RCC 7860 (cell line): ENCODE measurements at places on chromosomes 4 and X.

GRCh38 chr4:128810331-128810870 lies 901 bp downstream of the JADE1 start:
- DNase-seq = peak; percentile 52

DNA sequence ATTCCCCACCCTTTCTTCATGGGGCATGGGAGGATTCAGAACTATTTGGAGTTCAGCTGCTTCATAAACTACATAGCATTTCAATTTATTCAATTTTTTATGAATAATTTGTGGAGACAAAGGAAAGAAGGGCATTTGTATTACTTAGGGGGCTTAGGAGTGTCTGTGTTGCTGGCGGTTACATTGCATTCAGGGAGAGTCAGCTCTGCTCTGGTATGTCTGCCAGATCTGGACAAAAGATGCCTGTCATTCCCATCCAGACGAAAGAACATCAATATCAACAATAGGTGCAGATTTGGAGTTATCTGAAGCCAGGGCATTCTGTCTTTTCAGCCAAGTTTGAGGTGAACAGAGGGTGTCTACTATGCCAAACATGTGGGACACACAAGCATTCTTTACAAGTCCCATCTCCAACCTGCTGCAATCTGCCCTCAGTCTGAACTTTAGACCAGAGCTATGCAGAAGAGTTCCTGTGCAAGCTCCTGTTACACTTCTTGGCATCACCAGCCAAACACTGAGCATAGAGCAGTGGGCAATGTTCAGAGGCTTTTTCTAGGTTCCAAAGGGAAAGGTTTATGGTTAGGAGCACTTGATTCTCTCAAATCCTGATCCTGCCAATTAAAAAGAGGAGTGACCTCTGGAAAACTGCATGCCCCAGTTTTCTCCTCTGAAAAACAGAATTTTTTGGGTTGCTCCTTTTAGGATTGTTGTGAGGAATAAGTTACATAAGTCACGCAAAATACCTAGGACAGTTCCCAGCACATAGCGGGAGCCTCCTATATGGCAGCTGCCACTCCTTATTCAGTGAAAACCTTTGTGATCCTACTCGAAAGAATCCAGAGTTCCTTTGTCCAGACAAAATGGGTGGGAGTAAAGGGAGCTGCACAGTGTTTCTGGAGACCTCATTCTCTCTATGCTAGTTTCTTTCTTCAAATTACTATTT lies 719.5 kb upstream of the SLIT2 start:
- DNase-seq = no peak

- no peak for DNase-seq
Measured at GRCh38 chr4:10243856-10244255, 127.3 kb upstream of the WDR1 start.

DNA sequence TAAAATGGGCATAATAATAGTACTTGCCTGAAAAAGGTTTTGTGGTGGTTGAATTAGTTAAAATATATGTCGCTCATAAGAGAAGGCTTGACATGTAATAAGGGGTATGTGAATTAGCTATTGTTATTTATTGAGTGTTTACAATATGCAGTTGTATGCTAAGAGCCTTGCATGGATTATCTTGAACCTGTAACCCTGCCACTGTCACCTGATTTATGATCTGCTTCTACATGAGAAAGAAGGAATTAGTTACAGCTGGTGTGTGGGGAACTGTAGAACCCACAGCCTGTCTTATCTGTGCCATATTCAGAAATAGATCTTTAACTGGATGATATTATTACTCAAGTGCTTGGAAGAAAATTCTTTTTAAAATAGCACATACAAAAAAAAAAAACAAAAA lies 227.7 kb downstream of the LDB2 start:
- no peak for DNase-seq

- no peak for DNase-seq
Measured at GRCh38 chr4:94372228-94372978, 29.8 kb upstream of the HPGDS start.

DNA sequence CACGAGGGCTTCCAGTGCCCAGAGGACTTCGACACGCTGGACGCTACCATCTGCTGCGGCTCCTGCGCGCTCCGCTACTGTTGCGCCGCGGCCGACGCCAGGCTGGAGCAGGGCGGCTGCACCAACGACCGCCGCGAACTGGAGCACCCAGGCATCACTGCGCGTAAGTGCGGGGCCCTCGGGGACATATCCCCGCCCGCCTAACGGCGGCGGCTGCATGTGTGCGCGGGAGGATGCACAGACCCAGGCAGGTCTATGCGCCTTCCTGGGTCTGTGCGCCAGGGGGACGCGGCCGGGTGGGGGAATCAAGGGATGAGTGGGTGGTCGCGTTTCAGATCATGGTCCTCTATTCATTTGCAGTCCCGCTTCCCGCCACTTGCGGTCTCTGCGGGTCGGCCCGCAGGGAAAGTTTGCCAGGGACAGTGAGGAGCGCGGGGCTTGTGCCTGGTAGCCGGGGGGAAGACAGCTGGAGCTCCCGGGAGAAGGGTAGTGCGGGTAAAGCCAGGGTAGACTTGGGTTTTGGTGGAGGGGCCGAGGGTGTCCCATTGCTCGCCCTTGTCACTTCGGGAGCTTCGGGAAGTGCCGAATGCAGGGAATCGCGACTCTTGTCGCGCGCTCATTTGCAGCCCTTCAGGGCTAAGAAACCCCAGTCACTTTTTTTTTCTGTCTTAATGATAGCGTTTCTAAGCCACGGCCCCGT lies 1.0 kb downstream of the SHISA3 start:
- DNase-seq = no peak

- peak; percentile 55 for DNase-seq
Measured at GRCh38 chr4:81466841-81467671, 4.7 kb downstream of the RASGEF1B start.

GRCh38 chr4:128307123-128307571 lies 19.5 kb upstream of the PGRMC2 start:
- DNase-seq = no peak

GRCh38 chr4:78056265-78057129 lies 626 bp upstream of the FRAS1 start:
- DNase-seq = no peak

DNA sequence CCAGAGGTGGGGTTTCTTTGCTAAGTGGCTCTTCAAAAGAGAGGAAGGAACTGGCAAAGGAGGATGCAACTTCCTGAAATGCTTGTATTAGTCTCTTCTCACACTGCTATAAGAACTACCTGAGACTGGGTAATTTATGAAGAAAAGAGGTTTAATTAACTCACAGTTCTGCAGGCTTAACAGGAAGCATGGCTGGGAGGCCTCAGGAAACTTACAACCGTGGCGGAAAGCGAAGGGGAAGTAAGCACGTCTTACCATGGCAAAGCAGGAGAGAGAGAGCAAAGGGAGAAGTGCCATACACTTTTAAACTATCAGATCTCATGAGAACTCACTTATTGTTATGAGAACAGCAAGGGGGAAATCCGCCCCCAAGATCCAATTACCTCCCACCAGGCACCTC lies 505.7 kb downstream of the ZNF674 start:
- no peak for DNase-seq

- peak; percentile 66 for DNase-seq
Measured at GRCh38 chrX:31397119-31397518, 325.3 kb upstream of the FTHL17 start.

GRCh38 chr4:147839200-147839599 lies 107.3 kb downstream of the ARHGAP10 start:
- no peak for DNase-seq

DNA sequence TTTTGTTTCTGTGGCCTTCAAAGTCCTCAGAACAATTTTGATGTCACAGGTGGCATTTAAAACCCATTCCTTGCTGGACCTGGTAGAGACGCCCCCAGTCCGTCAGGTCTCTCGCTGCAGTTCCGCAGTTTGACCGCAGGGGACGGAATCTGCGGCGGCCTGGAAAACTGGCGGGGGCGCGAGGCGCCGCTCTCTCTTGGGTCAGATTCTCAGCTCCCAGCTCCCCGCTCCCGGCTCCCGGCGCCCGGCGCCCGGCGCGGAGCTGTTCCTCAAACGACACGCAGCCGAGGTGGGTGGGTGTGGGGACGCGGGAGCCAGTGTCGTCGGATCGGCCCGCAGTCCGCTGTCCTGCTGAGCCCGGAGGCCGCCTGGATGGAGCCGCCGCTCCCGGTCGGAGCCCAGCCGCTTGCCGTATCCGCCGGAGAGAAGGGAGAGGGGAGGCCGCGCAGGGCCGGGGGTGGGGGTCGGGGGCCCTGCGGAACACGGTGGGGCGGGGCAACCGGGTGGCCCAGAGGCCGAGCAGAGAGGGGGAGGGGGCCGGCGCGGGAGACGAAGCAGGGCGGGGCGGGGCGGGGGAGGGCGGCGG lies at the start of gene OCRL:
Gene OCRL (plus strand): TSS at position 192 of the 586 bp plus-strand sequence. CDS start 181 bp downstream, at position 373.
- DNase-seq = peak; percentile 27

DNA sequence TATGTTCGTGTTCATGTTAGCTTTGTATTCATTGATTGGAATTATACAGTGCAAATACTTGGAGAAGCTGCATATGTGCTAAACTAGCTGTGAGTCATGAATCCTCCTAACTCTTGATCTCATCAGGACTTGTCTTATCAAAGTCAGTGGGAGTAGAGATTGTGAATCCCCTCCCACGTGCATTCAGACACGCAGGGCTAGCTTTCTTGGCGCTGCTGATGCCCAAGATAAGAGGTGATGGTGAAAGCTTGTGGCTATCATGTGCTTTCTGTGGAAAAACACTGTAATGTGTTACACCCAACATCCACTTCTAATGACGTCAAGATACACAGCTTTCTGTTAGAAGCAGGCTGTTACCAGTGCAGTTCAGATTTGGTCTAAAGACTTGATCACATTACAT lies 348.7 kb upstream of the HAND2 start:
- DNase-seq = no peak

DNA sequence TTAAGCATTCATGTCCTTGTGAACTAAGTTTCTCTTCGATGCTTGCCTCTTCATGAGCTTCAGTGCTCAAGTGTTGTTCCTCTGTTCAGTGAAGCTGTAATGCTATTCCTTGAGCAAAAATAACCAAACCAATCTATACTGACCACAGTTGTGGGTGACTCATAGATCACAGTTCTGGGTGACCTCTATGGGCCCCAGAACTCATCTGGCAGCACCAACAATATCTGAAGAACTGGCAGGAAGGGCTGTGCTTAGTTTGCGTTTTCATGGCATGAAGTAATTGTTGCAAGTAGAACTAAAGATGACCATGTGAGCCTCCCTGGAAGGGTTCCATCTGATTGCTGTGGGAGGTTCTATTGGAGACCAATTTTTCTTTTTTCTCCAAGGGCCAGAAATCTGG lies 106.2 kb downstream of the CCNG2 start:
- DNase-seq = no peak

DNA sequence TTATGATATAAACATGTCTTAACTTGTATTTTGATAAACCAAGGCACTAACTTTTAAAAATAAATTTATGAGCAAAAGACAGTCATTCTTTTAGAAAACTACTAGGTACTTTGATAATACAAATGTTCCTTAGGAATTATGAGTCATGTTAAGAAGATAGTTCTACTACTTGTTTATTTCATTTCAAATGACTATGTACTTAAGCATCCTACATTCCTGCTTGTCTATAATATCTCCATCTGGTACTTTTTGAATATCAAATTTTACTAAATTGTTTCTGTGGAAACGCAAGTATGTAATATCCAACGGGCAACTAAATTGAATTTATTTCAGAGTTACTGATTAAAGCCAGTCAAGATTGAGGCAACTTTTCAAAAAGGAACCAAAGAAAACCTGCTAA lies 61.8 kb downstream of the CAMK2D start:
- no peak for DNase-seq

DNA sequence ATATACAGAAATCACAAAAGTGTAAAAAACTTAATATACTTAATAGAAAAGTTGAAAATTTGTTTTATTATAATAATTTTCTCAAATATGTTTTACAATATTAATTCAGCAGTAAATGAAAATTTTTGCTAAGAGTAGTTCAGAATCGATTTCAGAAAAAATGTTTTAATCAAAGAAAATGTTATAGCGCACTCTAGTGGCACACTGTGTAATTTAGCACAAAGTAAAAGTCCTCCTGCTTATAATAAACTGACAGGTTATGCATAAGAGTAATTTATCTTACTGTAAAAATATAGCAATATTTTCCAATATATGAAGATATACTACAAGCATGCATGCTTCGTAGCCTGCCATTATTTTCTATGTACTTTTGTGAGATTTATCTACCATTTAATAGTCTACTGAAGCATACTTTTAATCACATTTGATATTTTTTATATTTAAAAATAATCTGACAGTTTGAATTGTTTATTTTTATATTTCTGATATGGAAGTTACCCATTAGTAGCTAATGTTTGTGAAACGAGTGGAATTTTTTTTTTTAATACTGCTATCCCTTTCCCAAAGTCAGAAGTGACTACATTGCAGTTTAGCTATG lies 217.9 kb upstream of the KLHL4 start:
- DNase-seq = no peak

DNA sequence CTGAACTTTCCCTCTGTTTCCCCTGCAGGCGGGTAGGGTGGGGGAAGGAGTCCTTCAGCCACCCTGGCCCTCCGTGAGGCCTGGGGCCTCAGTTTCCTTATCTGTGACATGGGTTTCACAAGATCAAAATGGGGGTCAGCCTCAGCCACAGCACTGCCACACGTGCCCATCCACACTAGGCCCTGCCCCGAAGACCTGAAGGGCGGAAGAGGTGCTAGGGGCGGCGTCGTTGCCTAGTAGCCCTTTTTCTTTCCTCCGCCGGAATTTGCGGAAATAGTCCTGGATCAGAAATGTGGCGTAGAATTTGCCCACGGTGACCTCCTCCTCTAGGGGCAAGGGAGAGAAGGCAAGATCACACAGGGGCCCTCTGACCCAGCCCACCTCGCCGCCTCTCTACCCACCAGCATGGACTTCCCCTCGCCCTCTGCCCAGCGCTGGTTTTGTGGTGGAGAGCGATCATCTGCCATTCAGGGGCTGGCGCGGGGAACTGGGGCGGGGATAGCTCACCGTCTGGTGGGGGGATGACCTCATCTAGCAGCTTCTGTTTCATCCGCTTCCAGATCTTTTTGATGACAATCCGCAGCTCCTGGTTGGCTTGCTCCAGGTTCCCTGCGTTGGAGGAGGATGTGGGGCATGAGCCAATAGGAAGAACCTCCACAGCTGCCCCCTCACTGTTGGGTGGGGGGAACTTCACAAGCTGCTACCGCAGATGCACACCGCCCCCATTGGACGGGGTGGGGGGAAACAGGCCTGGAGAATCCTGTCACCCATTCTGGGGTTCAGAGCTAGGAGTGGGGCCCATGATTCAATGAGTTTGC lies 9.7 kb upstream of the SYP start:
- no peak for DNase-seq

DNA sequence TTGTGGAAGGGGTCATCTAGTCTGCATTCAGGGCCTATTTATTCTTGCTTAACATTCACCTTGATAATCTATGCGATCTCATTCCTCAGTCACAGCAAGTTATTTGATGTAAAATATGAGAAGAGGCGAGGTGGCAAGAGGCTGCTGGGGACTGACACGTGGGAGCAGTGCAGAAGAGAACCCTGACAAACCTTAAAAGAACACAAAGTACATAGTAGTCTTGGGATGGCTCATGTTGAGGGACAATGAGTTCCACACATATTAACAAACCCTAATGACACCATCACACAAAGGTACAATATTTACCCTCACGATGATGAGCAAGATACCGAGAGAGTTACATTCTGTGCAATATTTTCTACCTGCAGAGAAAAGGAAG lies 57.5 kb downstream of the MAML3 start:
- DNase-seq = no peak

- DNase-seq = no peak
Measured at GRCh38 chr4:188988131-188988530, 848.9 kb downstream of the TRIML1 start.
